ENCODE measurements at places on chromosomes 3 and 15.

DNA sequence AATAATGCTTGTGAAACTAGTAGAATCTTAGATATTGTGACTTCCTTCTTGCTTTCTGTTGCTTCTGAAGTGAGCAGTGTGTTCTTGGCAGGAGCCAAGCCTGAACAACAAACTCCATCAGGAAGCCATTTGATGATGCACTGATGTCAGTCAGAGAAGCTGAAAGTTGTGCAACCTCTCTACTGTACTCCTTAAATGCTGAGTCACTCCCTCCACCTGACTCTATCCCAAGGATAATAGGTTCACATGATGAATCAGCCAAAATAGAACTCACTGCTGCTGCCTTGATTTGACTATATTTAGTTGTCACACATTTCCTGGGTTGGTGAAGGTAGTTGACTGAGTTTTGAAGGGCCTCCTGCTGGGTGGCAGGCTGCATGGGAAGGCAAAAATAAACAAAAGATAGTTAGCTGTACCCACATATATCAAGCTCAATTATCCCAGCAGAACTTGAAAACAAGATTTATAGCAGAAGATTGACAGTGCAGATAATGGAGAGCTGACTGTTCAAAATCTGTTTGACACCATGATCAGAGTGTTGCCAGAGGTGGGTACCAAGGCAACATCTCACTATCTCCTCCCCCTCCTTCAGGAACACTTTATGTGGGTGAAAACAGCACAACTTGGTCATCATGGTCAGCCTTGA is 328.4 kb upstream of the DPH6 start:
- no peak for DNase-seq

- DNase-seq: no peak
Observed at GRCh38 chr3:127108796-127109195, 84.1 kb upstream of the PRR23E start.

- DNase-seq: no peak
Observed at GRCh38 chr3:11236588-11237461, 35.4 kb upstream of the ATG7 start.

- no peak for DNase-seq
Observed at GRCh38 chr3:134179508-134179907, 71.2 kb downstream of the RYK start.

GRCh38 chr3:72846166-72846565 is 2.1 kb downstream of the SHQ1 start:
- DNase-seq: no peak

DNA sequence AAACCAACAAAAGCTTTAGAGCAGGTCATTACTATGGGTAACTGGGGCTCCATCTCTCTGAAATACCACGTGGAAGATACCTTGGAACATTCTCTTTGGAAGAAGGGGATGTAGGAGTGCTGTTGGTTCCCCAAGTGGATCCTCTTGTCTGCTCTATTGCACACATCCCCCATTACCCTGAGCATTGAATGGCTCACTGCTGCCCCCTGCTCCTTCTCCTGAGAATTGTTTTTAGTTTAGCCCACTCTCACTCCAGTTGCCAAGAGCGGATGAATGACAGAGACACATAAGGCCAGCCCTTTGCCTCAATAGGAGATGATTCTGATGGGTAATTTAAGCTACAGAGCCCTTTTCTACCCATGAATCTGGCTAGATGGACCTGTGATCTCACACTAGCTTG is 135.6 kb upstream of the SUCLG2 start:
- DNase-seq: no peak

- no peak for DNase-seq
Observed at GRCh38 chr3:99713440-99713839, 75.0 kb downstream of the COL8A1 start.

GRCh38 chr3:170734735-170735065 is 135.3 kb downstream of the RPL22L1 start:
- no peak for DNase-seq

GRCh38 chr3:171875923-171876412 is 32.8 kb downstream of the TMEM212 start:
- no peak for DNase-seq

- no peak for DNase-seq
Observed at GRCh38 chr15:25767356-25768151, 95.6 kb downstream of the ATP10A start.

DNA sequence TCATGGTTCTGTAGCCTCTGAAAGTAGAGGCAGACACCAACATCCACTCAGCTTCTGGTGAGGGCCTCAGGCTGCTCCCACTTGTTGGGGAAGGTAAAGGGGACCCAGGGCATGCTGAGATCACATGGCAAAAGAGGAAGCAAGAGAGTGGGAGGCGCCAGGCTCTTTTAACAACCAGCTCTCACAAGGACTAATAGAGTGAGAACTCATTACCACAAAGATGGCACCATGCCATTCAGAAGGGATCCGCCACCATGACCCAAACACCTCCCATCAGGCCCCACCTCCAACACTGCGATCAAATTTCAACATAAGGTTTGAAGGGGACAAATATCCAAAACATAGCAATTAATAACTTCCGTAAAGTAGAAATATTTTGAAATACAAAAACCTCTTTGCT is 192.3 kb downstream of the OCA2 start:
- no peak for DNase-seq

- DNase-seq: no peak
Observed at GRCh38 chr15:95902606-95903005, 427.9 kb upstream of the NR2F2 start.

DNA sequence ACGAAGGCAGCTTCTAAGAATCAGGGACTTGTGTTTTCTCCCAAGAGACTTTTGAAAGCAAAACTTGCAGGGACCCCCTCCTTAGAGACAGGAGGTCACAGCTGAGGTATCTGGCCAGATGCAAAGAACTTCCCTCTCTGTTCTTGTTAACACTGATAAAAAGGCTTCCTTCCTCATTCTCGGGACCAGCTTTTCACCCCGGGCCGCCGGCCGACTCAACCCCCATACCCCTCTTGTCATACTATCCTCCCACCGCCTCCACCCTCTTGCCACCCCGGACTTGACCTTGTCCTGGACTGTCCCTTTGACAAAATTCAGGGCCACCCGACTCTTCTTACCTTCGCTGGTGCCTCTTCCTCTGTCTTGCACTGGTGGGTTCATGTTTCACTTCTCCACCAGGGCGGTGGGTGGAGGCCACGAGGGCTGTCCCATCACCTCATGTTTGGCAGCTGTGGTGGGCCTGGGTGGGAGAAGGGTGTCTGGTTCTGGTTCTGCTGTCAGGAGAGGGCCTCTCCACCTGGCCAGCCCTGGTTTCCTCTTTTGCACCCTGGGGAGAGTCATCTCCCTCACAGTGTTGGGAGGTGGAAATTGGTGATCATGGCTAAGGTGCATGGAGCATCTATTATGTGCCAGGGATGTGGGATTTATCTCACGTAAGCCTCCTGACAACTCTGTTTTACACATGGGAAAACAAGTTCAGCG is 32.5 kb downstream of the BHLHE40 start:
- no peak for DNase-seq

DNA sequence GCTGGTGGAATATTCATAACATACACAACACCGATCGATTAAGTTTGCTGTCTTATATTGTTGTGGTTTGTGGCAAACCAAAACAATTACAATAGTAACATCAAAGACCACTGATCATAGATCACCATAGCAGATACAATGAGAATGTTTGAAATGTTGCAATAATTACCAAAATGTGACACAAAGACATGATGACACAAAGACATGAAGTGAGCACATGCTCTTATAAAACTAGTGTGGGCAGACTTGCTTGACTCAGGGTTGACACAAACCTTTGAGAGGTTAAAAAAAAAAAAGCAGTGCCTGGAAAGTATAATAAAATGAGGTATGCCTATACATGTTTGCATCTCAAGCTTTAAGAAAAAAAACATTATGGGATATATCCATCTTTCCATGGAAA is 130.3 kb downstream of the NR1I2 start:
- no peak for DNase-seq

DNA sequence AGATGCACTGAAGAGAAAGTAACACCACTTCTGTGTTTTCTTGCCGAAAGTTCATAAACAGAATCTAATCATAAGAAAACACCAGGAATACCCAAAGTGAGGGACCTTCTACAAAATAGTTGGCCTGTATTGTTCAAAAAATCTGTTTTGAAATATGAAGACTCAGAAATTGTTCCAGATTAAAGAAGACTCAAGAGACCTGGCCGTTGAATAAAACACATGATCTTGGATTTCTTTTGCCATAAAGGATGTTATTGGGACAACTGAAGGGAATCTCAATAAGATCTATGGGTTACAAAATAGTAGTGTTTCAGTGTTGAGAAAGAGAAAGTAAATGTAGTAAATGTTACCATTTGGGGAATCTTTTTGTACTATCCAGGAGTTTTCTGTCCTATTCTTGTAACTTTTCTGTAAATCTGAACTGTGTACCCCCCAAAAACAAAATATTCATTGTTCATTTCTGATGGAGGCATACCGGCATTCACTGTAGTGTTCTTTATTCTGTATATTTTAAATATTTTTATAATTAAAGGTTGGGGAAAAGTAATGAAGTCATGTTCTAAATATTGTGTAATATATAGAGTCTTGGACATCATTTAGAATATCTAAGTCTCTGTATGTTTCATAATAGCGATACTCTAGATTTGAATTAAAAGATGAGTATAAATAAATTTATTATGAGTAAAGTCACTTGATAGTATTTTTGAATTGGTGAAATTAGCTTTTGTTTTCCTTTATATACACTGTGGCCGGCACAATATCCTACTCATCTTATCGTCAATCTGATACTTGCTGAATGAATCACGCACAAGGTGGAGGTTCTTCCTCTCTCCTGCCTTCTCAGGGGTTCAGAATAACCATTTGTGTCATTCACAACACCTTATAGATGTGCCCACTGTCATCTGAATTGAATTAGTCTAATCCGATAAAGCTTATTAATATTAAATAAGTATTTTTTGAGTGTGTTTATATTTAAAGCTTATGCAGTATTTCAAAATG is 66.7 kb downstream of the TRAK1 start:
- DNase-seq: no peak

DNA sequence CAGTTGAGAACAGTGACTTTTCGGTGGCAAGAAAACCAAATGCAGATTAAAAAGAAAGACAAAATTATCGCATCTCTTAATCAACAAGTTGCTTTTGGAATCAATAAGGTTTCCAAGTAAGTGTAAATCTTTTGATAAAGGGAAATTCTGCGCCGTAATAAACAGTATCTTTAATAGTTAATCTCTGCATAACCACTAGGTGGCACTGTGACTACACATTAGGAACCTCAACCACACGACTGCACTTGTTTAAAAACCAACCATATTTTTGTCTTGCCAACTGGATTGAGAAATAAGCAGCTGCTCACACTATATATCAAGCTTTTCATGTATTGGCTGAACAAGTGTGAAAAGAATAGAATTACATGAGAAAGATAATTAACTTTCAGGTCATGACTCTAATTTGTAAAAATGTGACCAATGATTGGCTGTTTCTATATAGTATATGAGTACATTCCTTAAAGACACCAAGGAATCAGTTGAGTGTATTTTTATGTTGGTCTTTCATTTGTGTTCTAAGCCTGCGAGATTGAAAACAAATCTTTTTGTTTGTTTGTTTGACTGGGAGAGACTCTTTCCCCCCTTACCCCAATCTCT is 72.7 kb downstream of the DZIP3 start:
- DNase-seq: no peak

- DNase-seq: no peak
Observed at GRCh38 chr3:190739641-190740185, 122.8 kb downstream of the GMNC start.

- no peak for DNase-seq
Observed at GRCh38 chr3:4850928-4851265, 128.3 kb upstream of the BHLHE40 start.

DNA sequence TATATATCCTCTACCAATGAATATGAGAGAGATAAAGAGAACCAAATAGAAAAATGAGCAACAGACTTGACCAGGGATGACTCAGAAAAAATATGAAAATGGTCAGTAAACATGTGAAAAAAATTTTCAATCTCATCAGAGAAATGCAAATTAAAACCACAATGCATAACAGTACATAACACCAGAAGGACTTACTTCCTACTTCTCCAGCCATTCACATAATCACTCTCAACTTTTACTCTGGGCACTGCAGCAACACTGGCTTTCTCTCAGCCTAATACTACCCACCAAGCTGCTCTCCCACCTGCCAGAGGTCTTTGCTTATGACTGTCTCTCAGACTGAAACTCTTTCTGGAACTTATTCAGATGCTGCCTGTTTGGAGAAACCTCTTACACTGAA is 49.4 kb downstream of the DPH6 start:
- DNase-seq: no peak

DNA sequence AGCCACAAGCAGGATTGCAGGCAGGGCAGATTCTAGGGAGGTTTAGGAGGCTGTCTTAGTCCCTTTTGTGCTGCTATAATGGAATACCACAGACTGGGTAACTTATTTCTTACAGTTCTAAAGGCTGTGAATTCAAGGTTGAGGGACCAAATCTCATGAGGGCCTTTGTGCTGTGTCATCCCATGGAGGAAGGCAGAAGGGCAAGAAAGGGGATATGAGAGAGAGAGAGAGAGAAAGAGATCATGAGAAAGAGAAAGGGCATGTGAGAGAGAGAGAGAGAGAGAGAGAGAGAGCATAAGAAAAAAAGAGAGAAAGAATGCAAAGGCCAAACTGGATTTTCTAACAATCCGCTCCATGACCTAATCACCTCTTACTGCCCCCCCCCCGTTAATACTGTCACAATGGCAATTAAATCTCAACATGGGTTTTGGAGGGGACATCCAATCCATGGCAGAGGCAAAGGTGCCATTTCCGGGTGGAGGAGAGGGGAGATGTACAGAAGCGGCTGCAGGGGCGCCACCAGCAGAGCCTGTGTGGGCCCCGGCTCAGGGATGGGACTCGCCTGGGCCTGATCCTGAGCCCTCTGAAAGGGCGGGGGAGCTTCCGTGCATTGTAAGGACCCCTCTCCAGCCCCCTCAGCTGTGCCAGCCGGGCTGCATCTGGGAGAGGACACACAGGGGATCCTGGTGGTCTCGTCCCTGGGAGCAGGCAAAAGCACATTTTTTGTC is 20.5 kb downstream of the MRPS11 start:
- DNase-seq: no peak

DNA sequence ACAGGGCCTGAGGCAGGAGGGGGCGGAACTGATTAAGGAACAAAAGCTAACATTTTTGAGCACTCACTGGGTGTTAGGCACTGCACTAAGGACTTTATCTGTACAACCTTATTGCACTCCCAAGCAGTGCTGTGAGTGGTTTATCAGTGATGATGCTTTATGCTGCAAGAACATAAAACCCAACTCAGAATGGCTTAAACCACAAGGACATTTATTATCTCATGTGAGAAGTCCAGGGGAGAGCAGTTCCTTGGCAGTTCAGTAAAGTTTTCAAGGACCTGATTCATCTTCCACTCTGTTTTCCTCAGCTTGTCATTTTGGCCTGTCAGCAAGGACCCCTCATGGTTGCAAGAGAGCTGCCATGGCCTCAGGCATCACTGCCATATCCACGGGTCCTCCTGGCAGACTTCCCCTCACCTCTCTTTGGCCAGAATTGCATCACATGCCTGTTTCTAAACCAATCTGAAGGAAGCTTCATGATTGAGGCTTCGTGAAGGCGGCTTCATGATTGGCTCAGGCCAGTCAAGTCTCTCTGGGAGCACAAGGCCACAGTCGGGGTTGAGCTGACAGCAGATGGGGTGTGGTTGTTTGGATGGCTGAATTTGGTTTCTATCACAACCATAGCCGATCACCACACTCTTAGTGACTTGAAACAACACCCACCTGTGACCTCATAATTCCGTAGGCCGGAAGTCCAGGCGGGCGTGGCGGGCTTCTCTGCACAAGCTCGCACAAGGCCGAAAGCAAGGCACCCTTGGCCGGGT is 15.8 kb downstream of the EFCC1 start:
- DNase-seq: no peak

Measured in esophagus squamous epithelium (tissue), 5 donors.